ENCODE measurements at places on chromosomes 13 and 19.
A peak's percentile ranks its signal among the peaks of the same experiment; 100 is the strongest.

DNA sequence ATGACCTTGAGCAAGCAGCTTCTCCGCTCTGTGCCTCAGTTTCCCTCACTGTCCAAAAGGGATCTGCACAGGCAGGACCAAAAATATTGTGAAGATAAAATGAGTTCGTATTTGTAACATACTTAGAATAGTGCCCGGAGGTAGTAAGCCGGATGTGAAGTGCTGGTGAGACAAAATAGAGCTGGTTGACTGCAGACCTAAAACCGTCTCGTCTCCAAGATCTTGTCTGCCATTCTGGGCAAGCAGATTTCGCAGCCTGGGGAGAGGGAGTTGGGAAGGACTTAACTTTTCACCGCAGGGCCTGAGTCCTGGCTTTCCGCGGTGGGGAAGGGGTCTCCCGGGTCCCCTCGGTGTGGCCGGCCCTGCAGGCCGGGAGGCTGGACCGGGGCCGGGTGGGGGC is 8.2 kb upstream of the BBC3 start:
- H3K36me3 ChIP-seq: no peaks in the 10 kb centered on the region
- H3K27ac ChIP-seq: peak overlapping the region; percentile 92
- no peak for DNase-seq
- peaks cover 40% of the 10 kb centered on the region for H3K4me1 ChIP-seq
- H3K4me3 ChIP-seq: peak overlapping the region; percentile 65
- no peaks in the 10 kb centered on the region for H3K27me3 ChIP-seq

DNA sequence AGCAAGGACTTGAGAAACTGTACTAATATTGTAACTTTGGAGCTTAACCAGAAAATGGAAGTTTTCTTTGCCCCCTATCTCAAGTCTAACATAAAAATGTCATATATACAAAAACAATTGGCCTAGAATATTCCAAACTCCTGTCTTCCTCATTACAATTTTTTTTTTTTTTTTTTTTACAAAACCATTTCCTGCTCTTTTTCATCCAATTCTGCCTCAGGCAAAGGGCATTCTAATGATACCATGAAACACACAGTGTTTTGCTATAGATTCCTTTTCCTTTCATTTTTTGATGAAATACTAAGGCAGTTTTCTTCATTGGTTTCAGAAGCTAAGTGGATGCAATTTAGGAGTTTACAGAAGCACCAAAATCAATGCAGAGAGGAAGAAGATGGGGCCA is 119.7 kb downstream of the LHFPL6 start:
- no peak overlapping the region for H3K4me3 ChIP-seq
- no peak overlapping the region for H3K27ac ChIP-seq
- H3K4me1 ChIP-seq: peaks cover 41% of the 10 kb centered on the region
- no peak for DNase-seq
- no peaks in the 10 kb centered on the region for H3K27me3 ChIP-seq

- peaks cover 31% of the 10 kb centered on the region for H3K36me3 ChIP-seq
- peak overlapping the region; percentile 91 for H3K27ac ChIP-seq
- DNase-seq: peak; percentile 96
- peak overlapping the region; percentile 97 for H3K4me3 ChIP-seq
- H3K4me1 ChIP-seq: peaks cover 11% of the 10 kb centered on the region
- no peaks in the 10 kb centered on the region for H3K27me3 ChIP-seq
Measured at GRCh38 chr19:58544591-58545285, 874 bp downstream of the TRIM28 start.

GRCh38 chr19:42497492-42498168 is 30.7 kb downstream of the CEACAM1 start:
- H3K27me3 ChIP-seq: no peaks in the 10 kb centered on the region
- H3K4me3 ChIP-seq: no peak overlapping the region
- no peak overlapping the region for H3K27ac ChIP-seq
- DNase-seq: no peak

GRCh38 chr13:26984337-26984736 is 187.3 kb downstream of the USP12 start:
- H3K27ac ChIP-seq: no peak overlapping the region
- H3K4me1 ChIP-seq: no peaks in the 10 kb centered on the region
- H3K4me3 ChIP-seq: no peak overlapping the region
- H3K36me3 ChIP-seq: no peaks in the 10 kb centered on the region
- no peaks in the 10 kb centered on the region for H3K27me3 ChIP-seq

DNA sequence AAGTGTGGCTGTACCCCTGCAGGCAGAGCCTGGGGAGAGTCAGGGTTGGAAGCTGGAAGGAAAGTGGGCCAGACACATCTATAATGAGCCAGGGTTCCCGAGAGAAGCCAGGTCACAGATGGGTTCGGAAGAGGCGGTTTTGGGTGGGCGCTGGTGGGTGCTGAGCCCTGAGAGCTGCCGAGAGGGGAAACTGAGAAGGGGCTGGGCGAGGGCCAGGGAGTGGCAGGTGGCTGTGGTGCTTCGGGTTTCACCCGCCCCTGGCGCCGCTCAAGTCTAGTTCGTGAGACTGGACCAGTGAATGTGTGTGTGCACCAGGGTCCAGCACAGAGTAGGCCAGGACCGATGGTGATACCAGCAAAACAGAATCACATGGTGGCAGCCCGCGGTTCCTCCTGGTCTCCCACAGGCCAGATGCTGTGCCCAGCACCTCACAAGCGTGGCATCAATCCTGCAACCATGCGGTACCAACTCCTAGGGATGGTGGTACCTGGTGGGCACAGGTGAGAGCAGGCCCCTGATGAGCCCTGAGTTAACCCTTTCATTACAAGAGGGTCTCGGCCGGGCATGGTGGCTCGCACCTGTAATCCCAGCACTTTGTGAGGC is 1.8 kb upstream of the LRRC4B start:
- H3K4me3 ChIP-seq: no peak overlapping the region
- no peaks in the 10 kb centered on the region for H3K36me3 ChIP-seq
- no peaks in the 10 kb centered on the region for H3K27me3 ChIP-seq

DNA sequence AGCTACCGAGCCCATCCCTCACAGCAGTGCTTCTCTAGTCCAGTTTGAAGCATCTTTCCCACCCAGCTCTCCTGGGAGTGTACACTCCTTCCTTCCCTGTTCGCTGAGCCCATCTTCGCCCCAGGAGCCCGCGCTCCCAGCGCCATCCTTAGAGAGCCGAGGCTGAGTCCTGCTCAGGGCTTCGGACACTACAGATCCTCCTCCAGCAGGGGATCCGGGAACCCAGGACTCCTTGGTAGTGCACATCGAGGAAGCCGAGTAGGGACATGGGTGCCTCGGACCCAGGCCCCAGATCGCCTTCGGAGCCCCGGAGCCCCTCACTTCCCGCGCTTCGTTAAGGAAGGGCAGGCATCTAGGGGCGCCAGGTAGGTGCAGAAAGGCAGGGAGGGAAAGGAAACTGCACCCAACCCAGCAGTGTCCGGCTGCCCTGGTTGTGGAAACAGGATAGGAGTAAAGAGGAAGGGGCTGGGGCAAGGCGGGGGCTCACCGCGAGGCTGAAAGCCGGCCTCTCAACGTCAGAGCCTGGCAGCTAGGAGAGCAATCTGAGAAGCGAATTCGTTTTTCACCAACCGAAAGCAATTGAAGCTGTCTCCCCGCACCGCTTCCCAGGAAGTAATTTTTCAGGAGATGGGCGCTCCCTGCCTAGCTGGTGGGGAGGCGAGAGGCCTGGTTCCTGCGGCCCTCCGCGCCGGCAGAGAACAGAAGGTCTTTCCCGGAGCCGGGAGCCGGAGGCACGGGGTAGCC is 1.0 kb downstream of the PDX1 start:
- peaks cover 95% of the 10 kb centered on the region for H3K27me3 ChIP-seq
- no peaks in the 10 kb centered on the region for H3K4me1 ChIP-seq
- peak; percentile 39 for DNase-seq
- no peak overlapping the region for H3K27ac ChIP-seq
- peak overlapping the region; percentile 0 for H3K4me3 ChIP-seq

DNA sequence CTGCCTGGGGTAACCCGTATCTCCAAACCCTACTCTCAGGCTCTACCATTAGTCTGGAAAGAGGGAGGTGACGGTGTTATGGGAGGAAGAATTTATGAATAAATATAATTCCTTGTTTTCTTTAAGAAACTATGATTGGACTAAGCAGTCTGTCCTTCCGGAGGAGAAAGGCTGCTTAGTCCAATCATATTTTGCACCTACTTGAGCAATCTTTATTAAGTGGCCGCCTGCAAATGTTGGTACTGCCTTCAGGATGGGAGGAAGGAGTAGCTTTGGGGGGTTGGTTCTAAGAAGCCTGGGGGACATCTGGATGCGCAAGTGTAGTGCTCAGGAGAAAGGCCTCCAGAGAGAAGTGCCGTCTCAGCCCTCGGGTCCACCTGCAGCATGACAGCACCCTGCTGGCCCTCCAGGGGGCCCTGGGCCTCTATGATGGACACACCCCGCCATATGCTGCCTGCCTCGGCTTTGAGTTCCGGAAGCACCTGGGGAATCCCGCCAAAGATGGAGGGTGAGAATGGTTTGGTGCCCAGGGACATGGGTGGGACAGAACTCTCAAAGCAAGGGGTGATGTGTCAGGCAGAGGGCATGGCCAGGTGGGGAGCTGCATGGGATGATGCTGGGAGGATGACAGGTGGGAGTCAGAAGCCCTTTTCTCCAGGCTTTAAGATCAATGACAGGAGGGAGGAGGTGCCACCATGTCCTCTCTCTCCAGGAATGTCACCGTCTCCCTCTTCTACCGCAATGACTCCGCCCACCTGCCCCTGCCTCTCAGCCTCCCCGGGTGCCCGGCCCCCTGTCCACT is 4.1 kb downstream of the ACP4 start:
- no peaks in the 10 kb centered on the region for H3K4me1 ChIP-seq
- no peak overlapping the region for H3K27ac ChIP-seq
- H3K27me3 ChIP-seq: no peaks in the 10 kb centered on the region
- no peaks in the 10 kb centered on the region for H3K36me3 ChIP-seq

DNA sequence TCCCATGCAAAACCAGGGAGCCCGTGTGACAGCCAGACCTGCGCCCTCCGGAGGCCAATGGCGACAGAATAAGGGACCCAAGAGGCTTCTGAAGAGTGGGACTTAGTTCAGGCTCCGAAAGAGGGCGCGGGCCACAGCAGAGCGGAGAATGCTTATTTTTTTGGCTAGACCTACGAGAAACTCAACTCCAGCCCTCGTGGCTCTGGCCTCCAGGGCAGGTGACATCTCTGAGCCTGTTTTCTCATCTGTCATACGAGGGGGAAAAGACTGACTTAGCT is 23.0 kb downstream of the DPP9 start:
- H3K27ac ChIP-seq: no peak overlapping the region
- no peaks in the 10 kb centered on the region for H3K4me1 ChIP-seq
- DNase-seq: no peak

DNA sequence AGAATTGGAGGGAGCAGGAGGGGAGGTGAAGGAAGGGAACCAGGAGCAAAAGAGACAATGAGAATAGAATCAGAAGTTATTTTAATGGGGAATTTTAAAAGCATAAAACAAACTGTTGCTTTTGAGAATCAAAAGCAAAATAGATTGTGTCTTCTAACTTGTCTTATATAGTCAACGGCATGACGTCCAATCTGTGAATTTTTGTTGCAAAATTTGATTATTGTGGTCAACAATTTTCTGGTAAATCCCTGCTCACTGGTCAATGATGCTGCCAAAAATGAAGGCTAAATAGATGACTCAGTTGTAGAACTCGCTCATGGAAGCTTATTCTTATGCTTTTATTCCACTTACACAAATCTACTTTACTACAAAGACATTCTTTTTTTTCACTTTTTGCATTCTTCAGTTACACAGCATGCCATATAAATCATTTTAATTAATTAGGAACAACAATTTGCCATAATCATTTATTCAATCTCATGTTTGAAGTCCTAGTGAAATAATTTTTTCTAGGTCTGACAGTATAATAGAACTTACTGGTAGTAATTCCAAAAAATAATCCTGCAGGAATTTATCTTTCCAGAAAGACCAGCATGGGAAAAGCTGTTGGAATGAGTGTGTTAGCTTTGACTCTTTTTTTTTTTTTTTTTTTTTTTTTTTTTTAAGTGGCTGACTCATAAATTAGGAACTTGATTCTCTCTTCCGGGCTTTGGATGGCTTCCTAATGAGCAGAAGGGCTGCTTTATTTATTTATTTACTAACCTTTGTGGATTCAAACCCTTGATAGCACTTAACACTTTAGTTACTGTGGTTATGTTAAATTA is 256.9 kb downstream of the SPRY2 start:
- H3K36me3 ChIP-seq: no peaks in the 10 kb centered on the region
- H3K27ac ChIP-seq: peak overlapping the region; percentile 84
- H3K4me3 ChIP-seq: peak overlapping the region; percentile 23
- DNase-seq: no peak

- H3K4me3 ChIP-seq: no peak overlapping the region
- H3K27me3 ChIP-seq: no peaks in the 10 kb centered on the region
- H3K4me1 ChIP-seq: 0 out of 2 replicates have a peak, but pooled peaks cover 5% of the 10 kb centered on the region
- no peaks in the 10 kb centered on the region for H3K36me3 ChIP-seq
Measured at GRCh38 chr13:24180750-24181377, 20.3 kb downstream of the SPATA13 start.

- no peak overlapping the region for H3K27ac ChIP-seq
- no peak for DNase-seq
- H3K4me1 ChIP-seq: peaks cover 8% of the 10 kb centered on the region
- H3K4me3 ChIP-seq: no peak overlapping the region
Measured at GRCh38 chr13:113559901-113560644, 24.5 kb upstream of the TFDP1 start.

DNA sequence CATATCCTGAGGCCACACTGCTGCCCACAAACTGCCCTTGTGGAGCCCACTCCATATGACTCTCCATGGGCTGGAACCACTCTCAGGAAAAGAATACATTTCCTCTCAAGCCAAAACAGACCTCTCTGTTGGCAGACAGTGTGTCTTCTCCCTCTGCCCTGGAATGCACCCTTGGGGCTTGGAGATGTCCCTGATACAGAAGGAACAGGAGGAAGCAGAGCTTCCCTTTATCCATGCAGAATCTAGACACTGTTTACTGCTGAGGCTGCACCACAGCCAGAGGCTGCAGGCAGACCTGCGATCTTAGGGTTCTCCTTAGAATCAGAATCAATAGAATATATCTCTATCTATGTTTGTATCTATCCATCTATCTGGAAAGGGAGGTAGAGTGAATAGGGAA is 26.8 kb upstream of the CYP4F8 start:
- H3K4me3 ChIP-seq: no peak overlapping the region
- no peaks in the 10 kb centered on the region for H3K36me3 ChIP-seq
- H3K4me1 ChIP-seq: no peaks in the 10 kb centered on the region

DNA sequence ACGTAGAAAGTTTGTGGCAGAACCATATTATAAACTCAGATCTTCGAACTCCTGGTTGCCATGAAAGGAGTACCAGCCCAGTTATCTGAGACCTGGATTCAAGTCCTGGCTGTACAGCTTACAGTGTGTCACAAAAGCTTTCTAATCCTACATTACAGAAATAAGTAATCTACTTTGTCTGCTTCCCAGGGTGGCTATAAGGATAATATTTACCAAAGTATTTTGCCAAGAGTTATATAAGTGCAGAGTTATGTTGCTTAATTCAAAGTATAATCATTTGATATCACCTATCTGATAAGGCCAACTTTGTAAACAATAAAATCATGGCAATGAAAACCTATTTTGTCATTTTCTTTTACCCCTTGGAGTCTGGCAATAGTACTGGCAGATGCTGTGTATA is 381.6 kb downstream of the NDFIP2 start:
- no peak for DNase-seq
- H3K27me3 ChIP-seq: no peaks in the 10 kb centered on the region
- no peak overlapping the region for H3K27ac ChIP-seq
- no peaks in the 10 kb centered on the region for H3K36me3 ChIP-seq
- H3K4me3 ChIP-seq: no peak overlapping the region
- H3K4me1 ChIP-seq: no peaks in the 10 kb centered on the region
